ENCODE measurements at places on chromosomes 13 and 19.
A peak's percentile ranks its signal among the peaks of the same experiment; 100 is the strongest.

DNA sequence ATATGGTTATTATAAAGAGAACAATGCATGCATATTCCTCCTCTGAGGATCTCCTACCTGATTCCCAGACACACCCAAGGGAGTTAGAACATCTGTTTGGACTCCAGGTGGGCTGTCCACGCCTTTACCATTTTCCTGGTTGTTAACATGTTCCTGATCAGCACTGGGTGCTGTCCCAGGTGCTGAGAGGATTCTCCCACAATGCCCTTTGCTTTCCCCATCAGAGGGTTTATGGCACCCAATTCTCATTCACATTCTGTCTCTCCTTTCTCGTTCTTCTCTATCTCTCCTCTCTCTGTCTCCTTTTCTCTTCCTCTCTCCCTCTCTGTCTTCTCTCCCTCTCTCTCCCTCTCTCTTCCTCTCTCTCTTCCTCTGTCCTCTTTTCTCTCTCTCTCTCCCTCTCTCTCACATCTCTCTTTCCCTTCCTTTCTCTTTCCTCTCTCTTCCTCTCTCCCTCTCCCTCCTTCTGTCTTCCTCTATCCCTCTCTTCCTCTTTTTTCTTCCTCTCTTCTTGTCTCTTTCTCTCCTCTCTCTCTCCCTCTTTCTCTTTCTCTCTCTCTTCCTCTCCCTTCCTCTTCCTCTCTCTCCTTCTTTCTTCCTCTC, 3.3 kb upstream of the RDH13 start:
- DNase-seq: no peak

GRCh38 chr13:50156140-50156539, 140.9 kb downstream of the KCNRG start:
- DNase-seq: peak; percentile 61

- DNase-seq: no peak
Measured at GRCh38 chr13:96391606-96392005, 301.7 kb downstream of the HS6ST3 start.

GRCh38 chr19:13817615-13818371, 22.6 kb downstream of the ZSWIM4 start:
- no peak for DNase-seq

GRCh38 chr13:95140502-95140901, 160.7 kb downstream of the ABCC4 start:
- DNase-seq: no peak

GRCh38 chr19:55451965-55452748, 9.1 kb upstream of the SHISA7 start:
- no peak for DNase-seq
